ENCODE measurements at places on chromosomes 4 and X.

- DNase-seq: peak; percentile 45
Measured at GRCh38 chr4:79199743-79200142, 126.1 kb downstream of the NAA11 start.

- peak; percentile 63 for DNase-seq
Measured at GRCh38 chr4:152935631-152936445, at the start of gene FHDC1. Gene FHDC1 (plus strand): TSS chr4:152936323. CDS start chr4:152943058, 6,735 bp downstream.

DNA sequence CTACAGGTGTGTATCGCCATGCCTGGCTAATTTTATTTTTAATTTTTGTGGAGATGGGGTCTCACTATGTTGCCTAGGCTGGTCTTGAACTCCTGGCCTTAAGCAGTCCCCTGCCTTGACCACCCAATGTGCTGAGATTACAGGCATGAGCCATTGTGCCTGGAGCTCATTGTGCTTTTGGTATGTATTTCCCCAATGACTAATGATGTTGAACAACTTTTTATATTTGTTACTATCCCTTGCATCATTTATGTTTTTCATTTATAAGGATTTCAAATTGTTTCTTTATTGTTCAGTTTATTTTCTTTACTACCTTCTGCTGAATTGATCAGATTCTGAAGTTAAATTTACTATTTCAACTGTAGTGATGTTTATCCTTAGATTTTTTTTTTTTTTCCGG is 199.7 kb downstream of the CEP135 start:
- no peak for DNase-seq

- no peak for DNase-seq
Measured at GRCh38 chr4:123477711-123478209, 81.2 kb downstream of the SPRY1 start.

DNA sequence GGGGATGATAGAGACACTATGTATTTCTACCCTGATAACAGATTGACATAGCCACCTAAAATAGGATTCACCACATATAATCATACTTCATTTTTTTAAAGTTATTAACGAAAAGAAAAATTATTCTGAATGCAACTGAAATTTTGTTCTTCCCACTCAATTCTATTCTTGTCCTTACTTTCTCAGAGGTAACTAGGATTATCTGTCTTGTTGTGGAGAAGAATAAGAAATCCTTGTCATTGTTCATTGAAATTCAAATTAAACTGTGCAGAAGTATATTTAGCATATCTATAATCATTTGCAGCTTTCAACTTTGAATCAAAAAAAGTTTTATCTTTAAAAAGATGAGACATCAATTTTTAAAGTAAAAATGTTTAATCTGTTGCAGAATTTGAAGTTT is 40.4 kb upstream of the PRR27 start:
- no peak for DNase-seq

DNA sequence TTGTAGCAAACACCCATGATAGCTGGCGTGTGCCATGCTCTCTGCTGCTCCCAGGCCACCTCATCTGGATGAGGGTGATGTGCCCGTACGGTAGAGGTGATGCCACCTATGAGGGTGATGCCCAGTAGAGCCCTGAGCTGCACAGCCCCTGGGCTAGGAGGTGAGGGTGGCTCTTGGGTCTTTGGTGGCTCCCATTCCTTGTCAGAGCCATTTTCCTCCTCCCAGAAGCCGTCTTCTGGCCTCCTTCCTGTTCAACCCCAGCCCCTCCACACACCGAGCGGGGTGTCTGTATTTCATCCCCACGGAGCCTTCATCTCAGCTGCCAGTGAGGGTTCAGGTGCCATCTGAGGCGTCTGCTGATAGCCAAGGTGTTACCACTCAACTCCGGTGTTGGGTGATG is 12.0 kb upstream of the TNIP2 start:
- no peak for DNase-seq

- DNase-seq: no peak
Measured at GRCh38 chrX:149045645-149046210, 459.4 kb downstream of the IDS start.

- DNase-seq: peak; percentile 86
Measured at GRCh38 chr4:40923316-40924095, 173.8 kb downstream of the NSUN7 start.

DNA sequence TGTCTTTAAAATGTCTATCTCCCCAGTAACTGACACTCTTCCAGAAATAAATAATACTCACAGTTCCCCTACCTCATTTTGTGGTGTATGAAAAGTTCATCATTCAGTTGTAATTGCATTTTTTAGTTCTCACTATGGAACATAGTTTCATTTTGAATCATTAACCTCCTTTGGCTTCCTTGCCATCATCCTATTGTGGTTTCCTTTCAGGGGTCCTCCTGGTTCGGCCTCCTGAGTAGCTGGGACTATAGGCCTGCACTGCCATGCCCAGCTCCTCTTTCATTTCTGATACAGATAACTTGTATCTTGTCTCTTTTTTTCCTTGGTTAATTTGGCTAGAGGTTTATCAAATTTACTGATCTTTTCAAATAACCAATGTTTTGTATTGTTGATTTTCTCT is 23.1 kb upstream of the BLTP1 start:
- DNase-seq: no peak

- DNase-seq: no peak
Measured at GRCh38 chrX:71367396-71367795, 1.2 kb downstream of the TAF1 start.

DNA sequence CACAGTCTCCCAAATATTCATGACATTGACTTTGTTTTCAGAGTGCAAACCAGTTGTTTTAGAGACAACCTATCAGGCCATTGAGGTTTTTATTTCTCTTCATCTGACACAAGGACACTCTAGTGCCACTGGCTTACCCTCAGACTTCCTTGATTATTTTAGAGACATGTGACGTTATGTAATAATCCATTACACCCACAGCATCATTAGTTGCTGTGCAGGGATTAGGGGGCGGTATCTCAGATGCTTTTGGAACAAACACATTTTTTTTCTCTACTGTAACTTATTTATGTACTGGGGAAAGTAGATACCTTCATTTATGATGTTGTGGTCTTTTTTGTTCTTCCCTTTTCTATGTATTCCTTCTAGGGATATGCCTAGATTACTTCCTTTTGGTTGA is 2293.1 kb downstream of the PCDH7 start:
- DNase-seq: no peak

- DNase-seq: peak; percentile 53
Measured at GRCh38 chr4:88802138-88802537, 104.5 kb upstream of the NAP1L5 start.

DNA sequence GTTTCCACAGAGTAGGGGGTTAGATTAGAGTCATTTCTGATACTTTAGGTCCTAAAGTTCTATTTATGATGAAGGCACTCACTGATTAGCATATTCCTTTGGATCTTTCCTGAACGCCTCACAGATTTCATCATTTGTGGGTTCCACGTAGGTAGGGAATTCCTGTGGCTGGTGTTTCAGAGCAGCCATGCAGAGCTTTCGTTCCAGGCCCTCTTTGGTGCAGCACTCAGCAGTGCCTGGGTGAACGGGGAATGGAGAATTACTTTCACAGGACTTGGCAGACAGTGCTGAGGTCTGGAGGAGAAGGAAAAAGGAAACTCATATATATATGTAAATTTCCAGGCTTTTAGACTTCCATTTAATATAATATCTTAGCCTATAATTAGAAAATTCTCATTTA is 18.5 kb downstream of the GC start:
- no peak for DNase-seq

GRCh38 chr4:114217150-114217817 is 237.8 kb upstream of the ARSJ start:
- DNase-seq: peak; percentile 3

GRCh38 chr4:41839916-41840854 is 91.7 kb upstream of the PHOX2B start:
- no peak for DNase-seq

DNA sequence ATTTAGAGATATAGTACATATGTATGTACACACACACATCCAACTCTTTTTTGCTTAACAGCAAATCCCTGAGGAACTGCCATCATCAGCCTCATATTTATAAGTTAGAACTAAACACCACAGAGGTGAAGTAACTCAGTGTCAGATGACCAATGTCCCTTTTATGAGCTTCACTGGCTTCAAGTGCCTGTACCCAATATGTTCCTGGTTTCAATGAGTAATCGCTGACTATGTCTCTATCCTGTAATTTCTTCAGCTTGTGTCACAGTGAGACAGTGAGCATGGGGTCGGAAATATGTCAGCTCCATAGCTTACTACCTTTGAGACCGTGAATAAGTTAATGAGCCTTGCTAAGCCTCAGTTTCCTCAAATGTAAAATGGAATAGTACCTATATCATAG is 136.2 kb upstream of the RASGEF1B start:
- no peak for DNase-seq

- no peak for DNase-seq
Measured at GRCh38 chrX:119424999-119425398, 25.9 kb downstream of the SLC25A43 start.

GRCh38 chr4:91099666-91100065 is 972.5 kb downstream of the CCSER1 start:
- DNase-seq: no peak

DNA sequence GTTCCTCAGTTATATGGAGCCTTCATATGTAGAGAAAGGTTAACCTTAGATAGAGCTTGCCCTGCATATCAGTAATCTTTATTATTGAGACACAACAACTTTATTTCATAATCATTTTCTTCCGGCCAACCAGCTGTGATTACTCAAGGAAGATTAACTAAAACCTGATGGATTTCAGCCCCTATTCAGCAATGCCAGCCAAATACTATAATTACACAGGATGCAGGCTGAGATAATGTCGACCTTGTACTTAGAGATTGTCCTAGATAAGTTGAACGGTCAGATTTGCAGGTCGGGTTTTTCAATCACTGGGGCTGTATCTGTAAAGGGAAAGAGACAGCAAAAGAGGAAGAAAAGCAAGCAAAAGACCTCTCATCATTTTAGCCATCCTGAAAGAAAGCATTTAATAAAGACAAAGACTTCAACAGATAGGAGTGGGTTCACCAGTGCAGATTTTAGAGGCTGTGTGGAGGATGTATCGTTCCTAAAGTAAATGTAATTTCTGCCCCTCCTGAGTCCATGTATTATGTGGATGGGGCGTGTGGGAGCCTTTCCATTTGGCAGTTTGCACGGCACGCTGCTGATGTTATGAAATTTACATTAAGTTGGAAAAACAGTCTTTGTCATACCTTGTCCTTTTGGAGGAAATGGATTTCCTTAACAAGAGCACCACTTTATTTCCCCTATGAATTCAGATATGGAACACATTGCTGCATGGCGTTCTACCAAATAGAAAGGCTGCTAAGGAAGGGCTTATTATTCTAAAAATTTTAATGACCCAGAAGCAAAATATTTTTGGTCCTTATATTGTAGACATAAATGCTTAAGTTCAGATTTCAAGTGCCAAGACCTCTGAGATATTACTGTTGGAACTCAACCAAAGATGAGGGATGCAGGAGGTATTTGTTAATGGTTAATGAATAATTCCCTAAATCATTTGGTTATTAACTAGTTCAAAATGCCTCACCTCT is 496.7 kb downstream of the SPRY1 start:
- peak; percentile 9 for DNase-seq

Measured in NCI-H2081 (cell line).